Lower leg skin (tissue), 4 donors: ENCODE measurements at places on chromosomes 16 and 17. TPM values are rescaled to one million over a fixed set of nuclear protein-coding genes. Genes with fewer than 3 reads are reported as not detected.

GRCh38 chr16:57575468-57576277, 33.2 kb downstream of the ADGRG5 start:
- no peak for DNase-seq

GRCh38 chr16:81378049-81378448, 63.3 kb downstream of the GAN start:
- DNase-seq: no peak

WNT9B gene
- total RNA-seq: 1.1 TPM

DNA sequence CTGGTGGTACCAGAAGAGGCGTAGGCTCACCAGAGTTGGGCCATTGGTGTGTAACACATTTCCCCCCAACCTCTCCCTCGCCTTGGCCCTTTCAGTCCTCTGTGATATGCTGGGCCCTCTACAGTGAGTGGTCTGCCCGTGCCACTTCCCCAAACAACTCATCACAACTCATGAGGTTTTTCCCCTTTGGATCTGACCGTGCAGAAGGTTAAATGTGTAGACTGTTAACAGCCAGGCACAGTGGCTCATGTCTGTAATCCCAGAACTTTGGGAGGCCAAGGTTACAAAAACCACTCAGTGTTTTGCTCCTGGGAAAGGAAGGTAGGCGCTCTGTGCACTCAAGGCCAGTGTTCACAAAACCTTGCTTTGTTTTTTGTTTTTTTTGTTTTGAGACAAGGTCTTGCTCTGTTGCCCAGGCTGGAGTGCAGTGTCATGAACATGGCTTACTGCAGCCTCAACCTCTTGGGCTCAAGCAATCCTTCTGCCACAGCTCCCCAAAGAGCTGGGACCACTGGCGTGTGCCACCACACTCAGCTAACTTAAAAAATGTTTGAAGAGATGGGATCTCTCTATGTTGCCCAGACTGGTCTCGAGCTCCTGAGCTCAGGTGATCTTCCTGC, 11.3 kb upstream of the CYB5B start:
- no peak for DNase-seq

- no peak for DNase-seq
Measured at GRCh38 chr17:81189670-81190530, 23.9 kb upstream of the AATK start.

DNA sequence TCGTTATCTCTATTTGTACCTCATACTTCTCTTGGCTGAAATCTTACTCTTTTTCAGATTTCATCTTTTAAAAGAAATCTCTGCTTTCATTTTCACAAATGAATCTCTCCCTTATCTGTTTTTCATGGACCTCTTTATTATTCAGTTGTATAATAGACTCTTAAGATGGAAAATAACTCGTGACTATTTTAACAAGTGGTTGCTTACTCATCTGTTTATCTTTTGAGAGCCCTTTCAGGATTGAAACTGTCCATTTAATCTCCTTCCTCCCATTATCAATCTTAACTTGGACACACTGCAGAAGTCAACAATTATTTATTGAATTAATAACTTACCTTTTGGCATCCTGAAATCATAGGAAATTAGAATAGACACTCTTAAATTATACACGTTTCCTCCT, 68.8 kb downstream of the ABCA8 start:
- DNase-seq: no peak

DNA sequence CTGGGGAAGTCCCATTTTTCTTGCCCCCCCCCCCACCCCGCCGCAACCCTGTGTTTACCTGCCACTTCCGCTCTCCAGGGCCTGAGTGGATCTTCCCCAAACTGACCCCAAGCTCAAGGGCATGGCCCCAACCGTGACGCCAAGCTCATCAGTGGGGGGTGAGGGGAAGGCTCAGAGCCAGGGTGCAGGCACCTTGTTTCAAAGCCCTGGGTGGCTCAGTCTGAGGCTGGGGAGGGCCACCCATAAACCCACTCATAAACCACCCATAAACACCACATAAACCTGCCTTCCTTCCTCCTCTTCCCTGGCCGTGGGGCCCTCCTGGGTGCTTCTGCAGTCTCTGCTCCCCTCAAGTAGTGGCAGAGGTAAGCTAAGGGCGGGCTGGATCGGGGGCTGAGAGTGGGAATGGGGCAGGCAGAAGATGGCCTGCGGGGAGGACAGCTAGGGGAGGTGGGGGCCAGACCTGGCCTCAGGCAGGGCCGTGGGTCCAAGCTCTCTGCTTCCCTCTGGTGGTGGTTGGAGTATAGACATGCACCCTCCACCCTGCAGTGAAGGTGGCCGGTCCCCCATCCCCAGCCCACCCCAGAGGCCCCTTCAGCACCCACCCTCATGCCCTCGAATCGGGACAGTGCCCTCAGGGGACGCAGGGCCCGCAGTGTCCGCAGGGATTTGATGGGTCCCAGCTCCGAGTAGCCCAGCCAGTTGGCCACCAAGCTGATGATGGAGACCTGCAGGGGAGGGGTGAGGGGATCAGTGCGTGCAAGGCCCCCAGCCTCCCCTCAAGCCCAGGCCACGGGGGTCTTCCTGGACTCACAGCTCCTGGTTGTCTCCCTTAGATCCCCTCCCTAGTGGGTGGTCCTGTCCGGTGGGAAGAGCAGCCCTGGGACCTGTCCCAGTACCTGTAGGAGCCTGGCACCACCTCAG, 14.6 kb upstream of the CD79B start:
- DNase-seq: no peak

- no peak for DNase-seq
Measured at GRCh38 chr16:383326-384051, 1.7 kb upstream of the PGAP6 start.

DNA sequence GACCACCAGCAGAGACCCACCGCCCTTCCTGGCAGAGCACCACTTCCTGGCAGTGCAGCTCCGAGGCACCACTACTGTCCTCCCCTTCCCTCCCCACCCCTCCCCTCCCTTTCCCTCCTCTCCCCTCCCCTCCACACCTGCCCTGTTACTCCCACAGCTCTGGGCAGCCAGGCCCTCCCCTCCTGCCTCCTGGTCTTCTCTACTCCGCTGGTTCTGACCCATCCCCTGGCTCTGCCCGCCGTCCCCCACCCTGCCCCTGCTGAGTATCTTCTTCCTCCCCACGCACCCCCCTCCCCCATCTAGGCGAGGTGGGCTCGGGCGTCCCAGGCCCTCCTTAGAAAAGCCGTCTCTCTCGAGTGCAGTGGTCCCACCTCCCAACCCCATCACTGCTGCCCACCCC, 77.7 kb downstream of the AMFR start:
- DNase-seq: no peak

- DNase-seq: peak; percentile 85
Measured at GRCh38 chr17:74972107-74972972, at the start of gene HID1. Gene HID1, minus strand, starts transcription at chr17:74972759. Its CDS starts 103 bp downstream, at chr17:74972656.

TLCD2 gene
- total RNA-seq: 2.4 TPM

DNA sequence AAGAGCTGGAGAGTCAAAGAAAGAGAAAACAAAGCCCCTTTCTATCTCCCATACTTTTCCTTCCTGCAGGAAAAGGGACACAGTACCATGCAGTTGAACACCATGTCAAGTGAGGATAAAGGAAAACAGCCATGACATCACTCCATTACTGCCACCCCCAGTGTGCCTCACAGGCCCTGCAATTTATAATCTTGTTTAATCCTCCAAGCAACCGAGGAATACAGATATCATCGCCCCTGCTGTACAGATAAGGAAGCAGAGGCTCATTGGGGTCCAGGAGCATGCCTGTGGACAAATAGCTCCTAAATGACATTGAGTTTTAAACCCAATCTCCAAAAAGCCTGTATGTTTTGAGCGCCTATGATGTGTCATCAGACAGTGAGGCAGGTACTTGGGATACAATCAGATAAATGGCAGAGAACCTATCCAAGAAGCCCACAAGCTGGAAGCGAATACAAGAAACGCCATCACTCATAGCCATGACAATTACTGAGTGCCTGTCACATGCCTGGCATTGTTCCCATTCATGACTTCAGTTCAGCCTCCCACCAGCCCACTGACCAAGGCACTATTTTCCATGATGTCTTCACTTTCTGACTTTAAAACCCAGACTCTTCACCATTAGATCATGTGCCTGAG, 45.5 kb downstream of the CPPED1 start:
- no peak for DNase-seq

DNA sequence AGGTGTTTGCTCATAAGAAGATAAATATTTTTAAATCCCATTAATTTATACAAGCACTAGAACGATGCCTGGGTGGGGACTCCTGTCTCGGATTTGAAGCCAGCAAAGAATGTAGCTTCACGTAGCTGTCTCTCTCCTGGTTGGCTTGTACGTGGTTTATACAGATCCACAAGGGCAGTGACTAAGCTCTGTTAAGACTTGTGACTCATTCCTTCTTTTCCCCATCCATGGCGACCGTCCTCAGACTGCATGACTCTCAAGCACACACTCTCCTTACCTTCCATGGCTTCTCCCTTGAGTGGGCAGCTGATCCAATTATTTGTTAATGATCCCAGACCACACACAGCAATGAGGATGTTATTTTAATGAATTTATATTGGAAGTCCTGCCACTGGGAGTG, 679.7 kb upstream of the SOX9 start:
- no peak for DNase-seq

PTGES3L gene
- not detected for total RNA-seq

GP1BA gene
- total RNA-seq: not detected

- no peak for DNase-seq
Measured at GRCh38 chr16:19842426-19843157, 42.1 kb downstream of the GPRC5B start.

OR1F1 gene
- not detected for total RNA-seq

- DNase-seq: no peak
Measured at GRCh38 chr17:7538891-7539545, 9.8 kb upstream of the TNFSF12 start.

DNA sequence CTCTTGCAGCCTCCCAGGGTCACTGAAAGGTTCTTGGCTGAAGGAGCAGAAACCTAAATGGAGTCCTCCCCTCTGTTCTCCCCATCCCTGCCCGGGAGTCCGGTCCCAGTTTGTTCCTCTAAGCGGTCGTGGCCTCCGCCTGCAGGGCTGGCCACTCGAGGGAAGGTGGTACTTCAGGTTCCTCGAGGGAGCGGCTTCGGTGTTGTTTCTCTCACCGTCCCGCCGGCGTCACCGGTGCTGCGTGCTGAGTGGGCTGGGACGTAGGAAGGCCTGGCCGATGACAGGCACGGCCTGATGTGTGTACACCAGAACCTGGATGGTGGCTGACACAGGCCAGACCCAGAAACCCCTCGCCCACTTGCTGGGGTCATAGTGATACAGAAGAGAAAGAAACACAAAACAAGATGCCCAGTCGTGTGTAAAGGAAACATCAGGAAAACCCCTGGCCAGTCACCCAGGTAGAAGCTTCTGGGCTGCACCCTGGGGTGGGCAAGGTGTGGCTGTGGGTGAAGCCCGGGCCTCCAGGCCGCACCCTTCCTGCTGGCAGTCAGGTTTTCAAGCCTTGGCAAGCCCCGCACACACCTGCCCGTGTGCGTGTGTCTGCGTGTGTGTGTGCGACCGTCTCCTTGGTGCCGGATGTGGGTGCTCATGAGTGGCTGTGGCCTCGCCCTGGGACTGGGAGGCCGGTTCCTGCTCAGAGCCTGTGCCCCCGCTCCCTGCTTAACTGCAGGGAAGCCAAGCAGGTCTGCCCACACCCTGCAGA, 52.0 kb downstream of the BAIAP2 start:
- peak; percentile 51 for DNase-seq

- DNase-seq: peak; percentile 34
Measured at GRCh38 chr17:7885367-7886226, 3.0 kb upstream of the CHD3 start.

- no peak for DNase-seq
Measured at GRCh38 chr17:82366749-82367148, 4.8 kb upstream of the UTS2R start.

GRCh38 chr16:14172200-14172809, 101.2 kb downstream of the MRTFB start:
- no peak for DNase-seq

- peak; percentile 71 for DNase-seq
Measured at GRCh38 chr17:67520252-67520906, 143.3 kb downstream of the PITPNC1 start.

GRCh38 chr17:32943206-32943605, 15.3 kb downstream of the TMEM98 start:
- DNase-seq: no peak

DNA sequence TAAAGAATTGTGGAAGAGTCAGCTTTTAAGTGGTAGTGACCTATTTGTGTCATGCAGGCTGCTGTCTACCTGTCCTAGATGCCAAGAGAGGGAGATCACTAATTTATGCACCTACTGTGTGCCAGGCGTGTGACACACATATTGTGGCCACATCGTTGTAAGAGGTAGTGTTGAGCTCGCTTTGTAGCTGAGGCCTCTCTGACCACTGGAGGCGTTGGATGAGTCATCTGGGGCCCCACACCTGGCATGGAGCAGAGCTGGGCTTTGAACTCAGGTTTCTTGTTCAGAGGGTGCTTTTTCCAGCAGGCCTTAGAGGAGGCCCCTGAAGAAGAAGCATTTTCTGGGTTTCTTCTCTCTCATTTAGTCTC, 52.3 kb upstream of the LGALS9 start:
- no peak for DNase-seq

DNA sequence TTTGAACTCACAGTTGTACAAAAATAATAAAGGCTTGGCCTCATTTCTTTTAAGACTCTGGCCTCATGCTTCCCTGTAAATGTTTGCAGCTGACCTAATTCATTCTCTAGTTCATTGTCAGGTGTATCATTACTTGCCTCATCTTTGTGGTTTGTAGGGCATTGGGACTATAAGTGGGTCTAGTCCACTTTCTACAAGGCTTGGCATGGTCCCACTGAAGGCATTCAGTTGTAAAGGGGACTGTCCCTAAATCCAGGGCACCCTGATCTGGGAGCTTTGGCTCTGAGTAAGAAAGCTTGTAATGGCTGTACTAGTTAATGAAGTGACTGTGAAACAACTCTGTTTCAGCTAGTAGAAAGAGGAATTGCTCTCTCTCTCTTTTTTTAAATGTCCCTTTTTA, 2.7 kb downstream of the KCTD2 start:
- DNase-seq: no peak

- DNase-seq: no peak
Measured at GRCh38 chr17:31598399-31598782, 206.9 kb downstream of the RAB11FIP4 start.

KRTAP4-1 gene
- total RNA-seq: 66.2 TPM

DNA sequence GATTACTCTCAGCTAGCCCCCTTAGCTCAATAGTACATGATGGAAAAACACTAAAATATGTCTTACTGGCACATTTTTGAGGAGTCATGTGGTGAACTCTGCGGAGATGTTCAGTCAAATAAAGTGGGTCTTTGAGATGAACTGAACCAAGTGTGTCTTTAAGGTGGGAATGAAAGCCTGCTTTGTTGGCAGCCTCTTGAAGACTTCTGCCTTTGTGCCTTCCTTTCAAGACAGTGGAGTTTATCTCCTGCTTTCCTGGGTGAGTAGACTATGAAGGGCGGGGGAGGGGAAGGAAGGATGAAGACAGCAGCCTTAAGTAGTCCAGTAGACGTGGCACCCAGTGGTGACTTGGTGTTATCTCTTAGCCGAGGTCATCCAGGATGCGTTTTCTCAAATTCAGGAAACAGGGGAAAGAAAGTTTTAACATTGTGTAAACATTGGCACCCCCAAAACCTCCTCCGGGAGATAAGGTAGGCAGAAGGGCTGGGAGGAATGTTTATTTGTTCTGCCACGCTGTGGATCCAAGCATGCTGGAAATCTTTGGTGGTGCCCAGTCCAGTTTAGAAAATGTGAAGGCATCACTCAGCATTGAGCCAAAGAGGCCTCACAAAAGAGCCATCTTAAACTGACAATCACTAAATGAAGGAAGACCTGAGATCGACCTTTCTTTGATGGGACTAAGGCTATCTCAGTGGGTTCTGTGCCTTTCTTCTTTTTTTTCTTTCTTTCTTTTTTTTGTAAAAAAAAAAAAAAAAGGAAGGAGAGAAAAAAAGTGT, 220.6 kb downstream of the FTO start:
- no peak for DNase-seq

- DNase-seq: no peak
Measured at GRCh38 chr17:80892900-80893603, 98.6 kb upstream of the CHMP6 start.
